ENCODE measurements at places on chromosomes 7 and 10.

DNA sequence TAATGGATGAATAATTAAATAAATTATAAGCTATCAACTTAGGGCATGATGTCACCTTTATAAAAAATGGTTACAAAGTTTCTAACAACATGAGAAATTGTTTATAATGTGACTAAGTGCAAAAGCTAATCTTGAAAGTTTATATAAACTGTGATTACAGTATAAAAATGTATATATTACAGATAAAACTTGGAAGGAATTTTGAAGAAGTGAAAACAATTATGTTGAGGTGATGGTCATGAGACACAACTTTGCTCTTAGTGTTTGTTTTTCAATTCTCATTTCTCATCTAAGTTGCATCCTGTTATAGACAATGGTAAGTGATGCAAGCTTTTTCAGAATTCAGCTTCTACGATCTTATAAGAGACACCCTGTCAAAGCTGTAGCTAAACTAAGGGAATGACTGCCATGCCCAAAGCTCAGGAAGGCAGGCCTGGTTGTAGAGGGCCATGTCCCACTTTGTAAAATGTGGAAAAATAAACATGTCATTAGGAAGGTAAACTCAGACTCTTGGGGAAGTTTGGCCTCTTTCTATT is 23.9 kb downstream of the MACC1 start:
- no peak for DNase-seq

DNA sequence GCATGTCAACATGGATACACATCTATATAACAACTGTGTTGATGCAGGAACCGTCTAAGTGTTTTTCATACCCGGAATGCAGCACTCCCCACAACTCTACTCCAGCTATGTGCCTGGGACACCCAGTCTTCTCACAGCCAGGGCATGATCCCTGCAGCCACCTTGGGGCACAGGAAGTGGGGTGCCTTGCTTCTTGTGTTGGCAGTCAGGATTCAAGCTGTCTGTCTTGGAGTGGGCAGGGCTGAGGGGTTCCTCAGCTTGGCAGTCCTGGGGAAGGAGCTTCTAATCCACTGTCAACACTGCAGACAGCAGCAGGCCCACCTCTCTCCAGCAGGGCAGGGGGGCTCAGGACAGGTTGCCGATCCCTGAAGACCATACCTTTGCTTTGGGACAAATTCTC is 41.3 kb downstream of the DRGX start:
- no peak for DNase-seq

GRCh38 chr7:53542157-53542556 is 506.7 kb downstream of the POM121L12 start:
- no peak for DNase-seq

DNA sequence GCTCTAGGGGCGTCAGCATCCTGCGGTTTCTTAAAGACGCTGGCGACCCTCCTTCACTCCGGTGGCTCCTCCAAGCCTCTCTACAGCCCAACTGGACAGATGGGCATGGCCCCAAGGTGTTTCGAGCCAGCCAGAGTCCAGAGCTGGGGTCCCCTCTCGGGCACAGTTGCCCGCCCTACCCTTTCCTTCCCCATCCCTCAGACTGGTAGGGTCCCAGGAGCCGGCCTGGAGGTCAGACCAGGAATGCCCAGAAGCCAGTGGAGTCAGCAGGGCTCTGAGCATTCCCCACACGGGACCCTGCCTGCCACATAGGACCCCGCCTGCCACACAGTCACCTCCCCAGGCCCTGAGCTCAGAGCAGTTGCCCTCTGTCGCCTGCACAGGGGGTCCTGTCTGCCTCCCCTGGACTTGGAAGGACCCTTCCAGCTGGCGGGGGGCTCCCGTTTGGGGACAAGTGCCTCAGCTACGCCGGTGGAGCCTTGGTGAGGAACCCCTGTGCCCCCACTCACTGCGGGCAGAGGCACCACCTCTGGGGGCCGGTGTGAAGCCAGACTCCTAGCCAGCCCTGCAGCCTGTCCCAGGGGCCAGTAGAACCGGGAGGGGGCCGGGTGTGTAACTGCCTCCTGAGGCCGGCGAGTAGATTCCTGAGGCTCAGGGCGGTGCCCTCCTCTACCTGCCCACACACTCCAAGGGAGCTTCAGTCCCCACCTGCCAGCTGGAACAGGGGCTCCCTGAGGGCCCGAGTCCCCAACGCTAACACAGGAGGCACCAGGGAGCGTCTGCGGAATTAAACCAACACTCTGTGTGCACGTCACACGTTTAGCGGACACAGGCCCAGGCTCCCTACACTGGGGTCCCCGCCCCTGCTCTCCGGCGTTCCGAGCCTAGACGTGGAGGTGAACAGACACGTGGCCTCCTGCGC is 19.4 kb upstream of the PDGFA start:
- DNase-seq = no peak

GRCh38 chr7:151637781-151638261 is 118.1 kb upstream of the RHEB start:
- DNase-seq = no peak

DNA sequence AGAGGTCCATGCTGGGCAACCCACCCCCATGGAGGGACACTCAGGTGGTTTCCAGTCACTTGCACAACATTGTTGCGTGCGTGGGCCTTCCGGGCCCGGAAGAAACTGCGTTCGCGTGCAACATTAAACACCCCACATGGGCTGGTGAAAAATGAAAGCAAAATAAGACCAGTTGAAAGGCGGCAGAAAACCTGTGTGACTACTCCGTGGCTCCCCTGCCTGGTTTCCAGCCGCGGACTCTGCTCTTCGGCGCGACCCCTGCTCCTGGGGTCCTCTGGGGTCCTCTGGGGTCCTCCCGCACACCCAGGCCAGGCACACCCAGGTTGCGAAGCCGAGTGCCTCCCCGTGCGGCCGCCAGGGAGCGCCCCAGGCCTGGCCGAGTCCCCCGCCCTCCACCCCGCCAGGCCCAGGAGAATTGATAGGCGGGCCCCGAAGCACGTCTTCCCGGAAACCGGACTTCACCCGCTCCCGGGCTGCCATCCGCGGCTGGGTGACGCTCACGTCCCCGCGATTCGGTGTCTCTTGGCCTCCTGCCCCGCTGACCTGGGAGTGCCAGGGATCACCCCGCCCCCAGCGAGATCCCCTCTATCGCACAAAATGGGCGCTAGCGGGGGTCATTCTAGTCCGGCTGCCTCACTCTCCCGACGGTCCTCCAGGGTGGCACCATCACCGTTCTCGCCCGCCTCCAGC is 1.9 kb upstream of the SH2D4B start:
- DNase-seq = peak; percentile 74
